ENCODE measurements at places on chromosomes 4 and X. TPM values are rescaled to one million over a fixed set of nuclear protein-coding genes. Genes with fewer than 3 reads are reported as not detected.

- H3K27ac ChIP-seq: no peak overlapping the region
- H3K27me3 ChIP-seq: no peaks in the 10 kb centered on the region
- peaks cover 7% of the 10 kb centered on the region for H3K36me3 ChIP-seq
- peak; percentile 49 for DNase-seq
Measured at GRCh38 chrX:147978931-147979330, 2.2 kb upstream of the FMR1NB start.

DNA sequence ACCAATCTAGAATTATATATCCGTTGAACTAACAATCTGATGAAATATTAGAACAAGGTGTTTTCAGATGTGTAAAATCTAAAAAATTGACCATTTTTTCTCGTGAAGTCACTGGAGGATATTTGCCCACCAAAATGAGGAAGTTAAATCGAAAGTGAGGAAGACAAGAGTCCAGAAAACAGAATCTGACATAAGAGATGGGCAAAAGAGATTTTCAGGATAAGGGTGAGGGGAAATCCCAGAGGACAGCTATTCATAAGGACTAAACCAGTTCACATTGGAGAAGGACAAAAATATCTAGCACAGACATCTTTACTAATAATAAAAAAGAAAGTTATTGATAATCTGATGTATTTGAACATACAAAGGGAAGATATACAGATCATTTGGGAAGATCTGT, 18.7 kb upstream of the ALG13 start:
- no peaks in the 10 kb centered on the region for H3K36me3 ChIP-seq
- H3K27ac ChIP-seq: no peak overlapping the region
- no peak for DNase-seq
- no peaks in the 10 kb centered on the region for H3K4me1 ChIP-seq
- peaks cover 58% of the 10 kb centered on the region for H3K27me3 ChIP-seq

DNA sequence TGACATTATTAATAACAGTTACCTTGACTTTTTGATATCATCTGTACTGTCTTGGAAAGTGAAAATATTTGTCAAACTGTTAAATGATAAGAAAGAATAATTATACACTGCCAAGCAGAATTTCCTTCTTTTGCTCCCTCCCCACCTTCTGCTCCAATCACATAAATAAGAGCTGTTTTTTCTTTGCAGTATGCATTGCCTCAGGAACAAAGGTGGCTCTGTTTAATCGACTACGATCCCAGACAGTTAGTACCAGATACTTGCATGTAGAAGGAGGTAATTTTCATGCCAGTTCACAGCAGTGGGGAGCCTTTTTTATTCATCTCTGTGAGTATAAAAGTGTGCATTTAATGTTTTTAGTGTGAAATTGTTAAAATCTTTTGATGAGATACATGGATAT, 66.1 kb downstream of the CCKAR start:
- peaks cover 5% of the 10 kb centered on the region for H3K4me1 ChIP-seq

Gene RCHY1
- total RNA-seq: 29.1 TPM

Gene OPRPN
- not detected for total RNA-seq

DNA sequence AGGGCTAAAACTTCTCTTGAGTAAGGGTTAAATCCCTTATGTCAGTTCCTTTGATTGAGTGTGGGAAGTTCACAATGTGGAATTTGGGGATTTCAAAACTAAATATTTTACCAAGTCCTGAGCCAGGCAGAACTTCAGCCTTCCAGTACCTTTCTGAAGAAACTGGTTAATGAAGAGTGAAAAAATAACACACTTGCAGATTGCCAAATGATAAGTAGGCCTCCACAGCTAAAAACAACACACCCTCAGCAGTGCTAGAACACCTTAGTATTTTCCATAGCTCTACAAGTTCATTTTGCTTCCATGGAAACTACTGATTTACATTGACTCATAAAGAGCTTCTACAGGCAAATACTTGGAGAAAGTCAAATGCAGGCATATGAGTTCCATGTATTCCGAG, 326.8 kb downstream of the ZNF674 start:
- H3K36me3 ChIP-seq: no peaks in the 10 kb centered on the region
- H3K4me3 ChIP-seq: no peak overlapping the region
- H3K4me1 ChIP-seq: no peaks in the 10 kb centered on the region
- peaks cover 34% of the 10 kb centered on the region for H3K27me3 ChIP-seq
- no peak overlapping the region for H3K27ac ChIP-seq
- no peak for DNase-seq

GRCh38 chr4:107815158-107815557, 9.6 kb upstream of the SGMS2 start:
- H3K4me3 ChIP-seq: no peak overlapping the region
- DNase-seq: no peak
- H3K36me3 ChIP-seq: no peaks in the 10 kb centered on the region
- no peaks in the 10 kb centered on the region for H3K27me3 ChIP-seq

DNA sequence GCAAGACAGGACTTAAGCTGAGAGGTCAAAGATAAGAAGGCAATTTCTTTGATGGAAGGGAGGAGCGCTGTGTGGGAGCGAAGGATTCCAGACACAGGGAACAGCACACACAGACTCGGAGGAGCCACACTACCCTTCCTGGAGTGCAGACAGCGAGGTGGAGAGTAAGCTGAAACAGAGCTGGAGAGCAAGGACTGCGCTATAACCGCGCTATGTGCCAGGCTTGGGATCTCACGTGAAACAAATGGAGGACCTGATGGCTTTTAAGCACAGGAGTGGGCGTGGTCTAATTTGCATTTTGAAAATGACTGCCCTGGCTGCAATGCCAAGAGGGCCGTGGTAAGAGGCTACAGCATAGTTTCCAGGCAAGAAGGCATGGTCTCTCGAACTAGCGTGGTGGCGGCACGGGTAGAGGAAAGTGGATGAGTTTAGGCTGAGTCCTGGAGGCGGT, 113.9 kb upstream of the SORBS2 start:
- DNase-seq: no peak
- H3K27me3 ChIP-seq: no peaks in the 10 kb centered on the region
- no peak overlapping the region for H3K27ac ChIP-seq
- H3K4me1 ChIP-seq: no peaks in the 10 kb centered on the region

Gene TMSB15A
- total RNA-seq: not detected

Gene IL1RAPL1
- total RNA-seq: not detected

- DNase-seq: peak; percentile 33
- H3K36me3 ChIP-seq: no peaks in the 10 kb centered on the region
Measured at GRCh38 chr4:113328514-113328913, 279.1 kb downstream of the ANK2 start.

- peaks cover 20% of the 10 kb centered on the region for H3K36me3 ChIP-seq
- no peaks in the 10 kb centered on the region for H3K27me3 ChIP-seq
- no peak overlapping the region for H3K4me3 ChIP-seq
- no peak overlapping the region for H3K27ac ChIP-seq
- peaks cover 12% of the 10 kb centered on the region for H3K4me1 ChIP-seq
- DNase-seq: peak; percentile 72
Measured at GRCh38 chrX:154382483-154383069, 3.5 kb downstream of the EMD start.

Gene GYG2
- not detected for total RNA-seq

- H3K27me3 ChIP-seq: no peaks in the 10 kb centered on the region
- H3K4me3 ChIP-seq: no peak overlapping the region
Measured at GRCh38 chr4:48078862-48079655, 55.0 kb downstream of the TXK start.

Gene SPANXB1
- not detected for total RNA-seq

DNA sequence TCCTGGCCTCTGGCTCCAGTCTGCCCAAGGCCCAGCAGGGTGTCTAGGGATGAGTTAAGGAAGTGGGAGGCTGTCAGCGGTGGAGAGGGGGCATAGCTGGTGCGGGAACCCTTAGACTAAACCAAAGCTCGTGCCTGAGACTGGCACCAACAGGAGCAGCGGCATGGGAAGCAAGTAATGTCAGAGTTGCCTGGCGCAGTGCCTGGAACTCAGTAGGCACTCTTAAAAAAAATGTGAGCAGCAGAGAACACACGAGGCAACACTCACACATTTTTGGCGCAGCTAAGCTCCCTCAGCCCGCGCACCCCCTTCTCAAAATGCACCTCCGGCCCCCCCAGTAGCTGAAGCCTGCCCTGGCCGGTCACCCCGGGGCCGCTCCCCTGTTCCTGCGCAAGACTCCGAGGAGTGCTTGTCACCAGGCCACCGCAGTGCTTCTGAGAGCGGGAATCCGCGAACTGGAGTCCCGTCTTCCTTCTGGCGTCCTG, 583 bp downstream of the GABRE start:
- no peaks in the 10 kb centered on the region for H3K27me3 ChIP-seq
- peaks cover 35% of the 10 kb centered on the region for H3K4me1 ChIP-seq
- peaks cover 16% of the 10 kb centered on the region for H3K36me3 ChIP-seq
- peak overlapping the region; percentile 73 for H3K27ac ChIP-seq
- H3K4me3 ChIP-seq: peak overlapping the region; percentile 79
- DNase-seq: peak; percentile 80

GRCh38 chr4:161419822-161420221, 744.0 kb downstream of the FSTL5 start:
- H3K36me3 ChIP-seq: no peaks in the 10 kb centered on the region
- peak; percentile 8 for DNase-seq
- H3K27me3 ChIP-seq: no peaks in the 10 kb centered on the region
- H3K4me1 ChIP-seq: no peaks in the 10 kb centered on the region
- H3K4me3 ChIP-seq: no peak overlapping the region

DNA sequence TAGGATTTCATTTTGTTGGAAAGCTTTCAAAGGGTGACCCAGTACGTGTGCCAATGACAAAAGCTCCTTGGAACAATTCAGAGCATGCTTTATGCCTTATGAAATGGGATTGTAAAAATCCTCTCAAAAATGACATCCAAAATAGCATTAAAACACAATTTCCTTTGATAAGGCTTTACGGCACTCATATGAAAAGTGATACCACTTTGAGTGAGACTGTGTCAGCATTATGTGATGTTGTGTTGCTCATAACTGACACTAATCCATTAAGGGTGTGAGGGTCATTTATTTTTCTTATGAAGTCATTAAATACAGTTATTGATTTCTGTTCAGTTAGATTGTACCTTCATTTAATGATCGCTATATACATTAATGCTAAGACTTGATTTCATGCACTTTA, 250.2 kb downstream of the TENM3 start:
- H3K27me3 ChIP-seq: no peaks in the 10 kb centered on the region
- DNase-seq: no peak
- H3K36me3 ChIP-seq: no peaks in the 10 kb centered on the region

Gene PRSS48
- not detected for total RNA-seq

- no peak overlapping the region for H3K27ac ChIP-seq
- no peaks in the 10 kb centered on the region for H3K27me3 ChIP-seq
- peaks cover 6% of the 10 kb centered on the region for H3K36me3 ChIP-seq
- H3K4me3 ChIP-seq: no peak overlapping the region
Measured at GRCh38 chr4:52126966-52127365, 75.9 kb downstream of the SPATA18 start.

Gene RPA4
- 1.4 TPM for total RNA-seq

GRCh38 chrX:69010339-69010738, 154.9 kb downstream of the PJA1 start:
- H3K4me1 ChIP-seq: no peaks in the 10 kb centered on the region
- no peak overlapping the region for H3K4me3 ChIP-seq
- no peaks in the 10 kb centered on the region for H3K36me3 ChIP-seq
- no peak overlapping the region for H3K27ac ChIP-seq

DNA sequence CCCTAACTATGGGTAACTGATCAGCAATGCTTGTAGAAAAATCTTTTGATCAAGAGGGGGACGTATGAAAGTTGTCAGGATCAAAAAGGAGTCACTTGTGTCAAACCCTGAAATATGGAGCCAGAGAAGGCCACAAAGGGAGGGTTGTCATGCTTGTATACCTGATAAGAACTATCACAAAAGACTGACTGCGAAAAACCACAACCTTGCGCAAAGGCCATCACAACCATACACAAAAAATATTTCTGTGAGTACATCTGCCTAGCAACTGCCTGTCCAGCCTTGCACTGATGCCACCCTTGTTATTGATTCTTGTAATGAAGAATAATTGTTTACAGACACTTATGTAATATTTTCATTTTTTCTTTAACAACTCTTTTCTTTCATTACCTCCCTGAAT, 22.8 kb upstream of the EIF4E start:
- H3K27ac ChIP-seq: no peak overlapping the region
- no peaks in the 10 kb centered on the region for H3K4me1 ChIP-seq
- H3K4me3 ChIP-seq: no peak overlapping the region
- no peaks in the 10 kb centered on the region for H3K36me3 ChIP-seq
- no peaks in the 10 kb centered on the region for H3K27me3 ChIP-seq
- DNase-seq: no peak

DNA sequence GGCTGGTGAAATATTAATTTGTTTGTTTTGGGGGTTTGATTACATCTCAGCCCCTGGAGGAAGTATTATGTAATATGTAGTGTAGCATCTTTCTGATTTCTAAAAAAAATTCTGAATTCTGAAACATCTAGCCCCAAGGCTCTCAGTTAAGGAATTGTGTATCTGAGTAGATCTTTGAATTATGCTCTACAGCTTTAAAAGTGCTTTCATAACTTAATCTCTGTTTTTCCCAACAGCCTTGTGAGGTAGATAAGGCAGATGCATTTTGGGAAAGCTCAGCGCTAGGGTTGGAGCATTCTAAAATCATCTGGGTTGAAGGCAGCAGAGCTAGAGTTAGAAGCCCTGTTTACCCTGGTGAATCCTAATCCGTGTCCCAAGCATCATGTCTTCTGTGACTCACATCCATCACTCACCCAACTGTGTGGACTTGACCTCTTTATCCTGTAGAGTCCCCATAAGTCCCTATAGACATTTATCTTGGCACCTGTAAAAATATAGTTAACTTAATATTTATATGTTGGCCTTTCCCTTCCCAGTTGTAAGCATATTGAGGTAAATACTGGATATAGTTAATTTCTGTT, 49.8 kb downstream of the FNIP2 start:
- H3K27ac ChIP-seq: no peak overlapping the region
- H3K36me3 ChIP-seq: no peaks in the 10 kb centered on the region
- no peak for DNase-seq
- H3K4me1 ChIP-seq: no peaks in the 10 kb centered on the region
- no peaks in the 10 kb centered on the region for H3K27me3 ChIP-seq

DNA sequence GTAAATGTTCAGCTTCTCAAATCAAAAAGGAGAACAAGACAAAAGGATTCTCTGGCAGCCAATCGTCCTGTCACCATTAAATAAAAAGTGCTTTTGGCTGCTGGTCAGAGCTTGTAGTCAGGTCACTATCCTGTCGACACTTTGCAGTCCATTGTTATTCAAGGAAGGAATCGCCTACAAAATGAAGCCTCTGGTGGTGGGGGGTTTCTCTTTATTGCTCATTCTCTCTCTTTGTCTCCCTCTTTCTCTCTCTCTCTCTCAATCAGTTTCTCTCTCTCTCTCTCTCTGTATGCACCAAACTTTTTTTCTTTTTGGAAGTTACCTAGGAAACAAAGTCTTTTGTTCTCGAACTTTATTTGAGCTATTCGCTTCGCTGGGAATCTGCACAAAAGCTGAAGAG, 17.6 kb upstream of the SCML1 start:
- no peaks in the 10 kb centered on the region for H3K36me3 ChIP-seq
- peaks cover 43% of the 10 kb centered on the region for H3K27me3 ChIP-seq
- DNase-seq: no peak
- no peak overlapping the region for H3K4me3 ChIP-seq
- H3K27ac ChIP-seq: no peak overlapping the region
